COR-L47 (cell line): ENCODE measurements at places on chromosomes 6 and 20.

DNA sequence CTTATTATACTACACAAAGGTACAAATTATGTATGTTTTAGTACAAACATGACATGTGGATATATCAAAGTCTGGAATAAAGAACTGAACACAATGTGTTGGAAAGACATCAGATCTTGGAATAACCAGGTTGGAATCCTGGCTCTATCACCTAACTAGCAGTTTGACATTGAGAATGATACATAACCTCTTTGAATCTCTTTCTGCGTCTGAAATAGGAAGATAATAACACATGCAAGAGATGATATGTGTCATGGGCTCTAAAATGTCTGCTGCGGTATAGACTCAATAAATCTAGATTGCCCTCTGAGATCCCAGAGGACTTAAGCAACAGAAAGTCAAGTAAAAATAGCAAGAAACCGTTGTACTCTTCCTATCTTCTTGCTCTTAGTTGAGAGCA is 66.8 kb upstream of the CCN2 start:
- DNase-seq: no peak

- DNase-seq: no peak
Measured at GRCh38 chr6:168908887-168909286, 344.8 kb downstream of the THBS2 start.

GRCh38 chr20:32970115-32970972 is 33.9 kb downstream of the SUN5 start:
- DNase-seq: no peak

GRCh38 chr20:57320358-57320757 is 9.2 kb upstream of the SPO11 start:
- DNase-seq: no peak

GRCh38 chr6:138422861-138423260 is 18.8 kb downstream of the HEBP2 start:
- no peak for DNase-seq

DNA sequence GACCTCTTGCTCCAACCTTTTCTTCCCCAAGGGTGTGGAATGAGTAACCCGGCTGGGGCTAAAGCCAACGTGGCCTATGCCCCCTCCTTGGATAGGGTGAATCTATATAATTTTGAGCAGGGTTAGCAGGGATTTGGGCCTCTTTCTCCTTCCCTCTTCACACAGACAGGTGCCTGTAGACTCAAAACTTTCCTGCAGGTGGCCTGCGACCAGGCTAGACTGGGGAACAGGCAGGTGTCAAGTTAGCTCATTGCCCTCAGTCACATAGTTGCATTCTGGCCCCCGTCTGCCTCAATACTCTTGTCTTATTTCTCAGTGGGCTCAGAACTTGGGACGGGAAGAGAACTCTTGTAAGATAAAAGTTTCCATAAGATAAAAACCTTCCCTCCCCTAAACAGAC is 243.0 kb downstream of the ATXN1 start:
- DNase-seq: no peak

- no peak for DNase-seq
Measured at GRCh38 chr6:142356884-142357225, 55.0 kb downstream of the ADGRG6 start.

DNA sequence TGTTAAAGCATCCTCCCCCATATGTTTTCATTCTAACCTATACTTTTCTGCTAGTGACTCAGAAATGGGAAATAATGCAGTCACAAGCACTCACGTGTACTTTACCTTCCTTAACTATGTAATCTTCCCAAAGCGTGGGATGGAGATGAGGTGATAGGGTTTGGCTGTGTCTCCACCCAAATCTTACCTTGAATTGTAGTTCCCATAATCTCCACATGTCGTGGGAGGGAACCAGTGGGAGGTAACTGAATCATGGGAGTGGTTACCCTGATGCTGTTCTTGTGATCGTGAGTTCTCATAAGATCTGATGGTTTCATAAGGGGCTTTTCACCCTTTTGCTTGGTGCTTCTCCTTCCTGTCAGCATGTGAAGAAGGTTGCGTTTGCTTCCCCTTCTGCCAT is 35.4 kb downstream of the AGPAT4 start:
- DNase-seq: no peak

DNA sequence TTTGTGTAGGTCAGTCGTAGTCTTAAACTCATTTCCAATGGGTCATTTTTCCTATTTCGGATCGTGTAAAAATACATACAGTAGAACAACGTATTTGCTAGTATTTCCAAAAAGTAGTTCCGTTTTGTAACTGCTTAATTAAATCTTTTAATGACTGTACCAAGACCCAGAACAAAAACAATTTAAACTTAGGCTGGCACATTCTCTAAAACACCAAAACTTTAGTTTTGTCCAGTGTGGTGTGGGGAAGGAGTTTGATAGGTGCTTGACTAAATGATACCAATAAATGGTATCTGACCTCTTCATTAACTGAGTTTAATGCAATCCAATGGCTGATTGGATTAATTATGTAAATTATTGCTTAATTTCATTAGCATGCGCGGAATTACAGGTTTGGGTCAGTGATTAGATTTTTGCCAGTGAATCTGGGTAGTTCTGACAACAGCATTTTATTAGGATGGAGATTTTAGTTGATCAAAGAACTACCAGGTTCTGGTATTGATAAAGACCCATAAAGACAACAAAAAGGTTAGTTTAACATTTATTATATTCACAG is 20.8 kb downstream of the OR2B2 start:
- no peak for DNase-seq

GRCh38 chr6:7636151-7636550 is 46.2 kb downstream of the SNRNP48 start:
- DNase-seq: no peak

DNA sequence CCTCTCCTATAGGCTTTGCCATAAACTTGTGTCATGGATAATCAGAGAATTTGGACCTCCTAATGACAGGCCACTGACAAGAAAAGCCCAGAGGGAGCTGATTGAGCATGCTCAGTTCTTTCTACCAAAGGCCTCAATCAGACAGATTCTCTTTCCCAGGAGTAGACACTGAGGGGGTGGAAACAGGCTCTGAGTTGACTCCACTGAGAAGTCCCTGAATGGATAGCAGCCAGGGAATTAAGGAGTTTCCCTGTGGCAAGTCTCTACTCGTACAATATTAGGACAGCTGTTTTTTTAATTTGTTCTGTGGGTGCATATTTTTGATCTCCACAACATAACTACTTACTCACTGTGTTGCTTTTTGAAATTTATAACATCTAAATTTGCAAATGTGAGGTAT is 63.3 kb downstream of the SLC16A10 start:
- DNase-seq: no peak

DNA sequence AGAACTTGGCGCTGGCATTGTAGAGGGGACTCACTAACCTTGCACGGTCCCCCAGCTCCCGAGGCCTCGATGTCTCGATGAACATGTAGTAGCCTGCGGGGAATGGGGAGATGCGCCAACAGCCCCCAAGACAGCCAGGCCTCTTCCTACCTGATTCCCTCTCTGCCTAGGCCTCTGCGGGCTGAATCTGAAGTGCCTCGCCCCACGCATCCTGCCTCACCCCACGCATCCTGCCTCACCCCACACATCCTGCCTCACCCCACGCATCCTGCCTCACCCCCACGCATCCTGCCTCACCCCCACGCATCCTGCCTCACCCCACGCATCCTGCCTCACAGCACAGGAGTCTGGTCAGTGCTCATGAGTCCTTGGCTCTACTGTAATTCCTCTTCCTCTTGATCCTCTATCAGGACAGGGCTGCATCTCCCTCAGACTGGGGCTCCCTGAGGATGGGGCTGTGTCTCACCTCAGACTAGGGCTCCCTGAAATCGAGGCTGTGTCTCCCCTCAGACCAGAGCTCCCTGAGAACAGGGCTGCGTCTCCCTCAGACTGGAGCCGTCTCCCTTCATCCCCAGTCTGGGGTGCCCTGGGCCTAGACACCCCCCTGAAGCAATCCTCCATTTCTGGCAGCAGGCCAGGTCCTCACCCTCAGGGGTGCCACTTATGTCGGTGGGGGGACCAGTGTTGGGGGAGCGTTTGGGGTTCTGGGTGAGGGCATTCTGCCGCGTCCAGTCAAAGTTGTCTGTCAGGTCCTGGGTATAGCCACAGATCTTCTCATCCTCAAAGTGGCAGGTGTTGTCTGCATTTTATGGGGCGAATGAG is 53.6 kb downstream of the MDGA1 start:
- no peak for DNase-seq

GRCh38 chr6:73088138-73088813 is 137.0 kb downstream of the KHDC1L start:
- DNase-seq: no peak

DNA sequence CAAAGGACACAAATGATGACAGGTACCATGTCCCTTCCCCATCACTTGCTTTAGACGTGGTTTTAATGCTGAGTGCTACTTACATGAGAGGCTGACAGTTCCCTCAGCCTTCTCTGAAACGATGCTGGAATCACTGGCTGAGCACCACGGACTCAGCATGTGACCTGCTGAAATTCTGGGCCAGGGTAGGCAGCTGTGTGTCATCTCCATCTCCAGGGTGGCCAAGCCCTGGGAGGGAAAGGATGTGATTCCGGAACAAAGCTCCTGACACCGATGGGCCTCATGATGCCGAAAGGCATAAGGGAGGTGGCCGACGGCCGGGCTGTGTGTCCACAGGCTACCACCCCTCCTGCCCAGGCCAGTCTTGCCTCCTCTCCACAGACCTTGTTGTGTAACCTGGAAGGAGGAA is 184.3 kb upstream of the CST7 start:
- DNase-seq: no peak

DNA sequence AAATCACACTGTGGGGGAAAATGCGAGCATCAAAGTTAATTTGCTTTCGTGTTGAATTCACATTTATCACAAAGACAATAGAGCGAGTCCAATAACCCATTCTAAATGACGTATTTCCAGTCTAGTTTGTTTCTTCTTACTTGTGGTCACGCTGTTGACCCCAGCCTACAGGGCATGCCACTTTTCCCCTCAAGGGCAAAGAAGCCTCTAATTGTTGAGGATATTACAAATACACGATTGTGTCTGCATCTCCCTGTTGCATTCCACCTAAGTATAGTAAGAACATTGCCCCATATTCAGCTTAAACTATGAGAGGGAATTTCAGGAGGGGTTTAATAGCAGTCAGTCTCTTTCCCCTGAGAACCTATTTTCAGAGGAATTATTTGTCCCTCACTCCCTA is 37.4 kb upstream of the DSP start:
- no peak for DNase-seq

DNA sequence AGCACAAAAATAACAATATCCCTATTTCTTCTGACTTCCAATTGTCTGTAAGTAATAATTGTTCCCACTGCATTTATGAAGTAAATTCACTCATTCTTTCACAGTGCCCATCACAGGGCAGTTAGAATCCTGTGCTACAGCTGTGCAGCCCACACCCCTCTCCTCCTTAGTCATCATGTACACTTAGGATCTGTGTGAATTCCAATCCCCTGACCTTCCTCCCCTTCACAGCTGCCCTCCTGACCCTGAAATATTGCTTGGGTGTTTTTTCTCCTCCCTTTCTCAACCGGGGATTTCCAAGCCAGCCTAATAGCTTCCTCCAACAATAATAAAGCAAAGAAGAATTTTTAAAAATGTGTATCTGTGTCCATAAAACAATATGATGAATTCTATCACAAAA is 91.5 kb upstream of the BEND6 start:
- no peak for DNase-seq

DNA sequence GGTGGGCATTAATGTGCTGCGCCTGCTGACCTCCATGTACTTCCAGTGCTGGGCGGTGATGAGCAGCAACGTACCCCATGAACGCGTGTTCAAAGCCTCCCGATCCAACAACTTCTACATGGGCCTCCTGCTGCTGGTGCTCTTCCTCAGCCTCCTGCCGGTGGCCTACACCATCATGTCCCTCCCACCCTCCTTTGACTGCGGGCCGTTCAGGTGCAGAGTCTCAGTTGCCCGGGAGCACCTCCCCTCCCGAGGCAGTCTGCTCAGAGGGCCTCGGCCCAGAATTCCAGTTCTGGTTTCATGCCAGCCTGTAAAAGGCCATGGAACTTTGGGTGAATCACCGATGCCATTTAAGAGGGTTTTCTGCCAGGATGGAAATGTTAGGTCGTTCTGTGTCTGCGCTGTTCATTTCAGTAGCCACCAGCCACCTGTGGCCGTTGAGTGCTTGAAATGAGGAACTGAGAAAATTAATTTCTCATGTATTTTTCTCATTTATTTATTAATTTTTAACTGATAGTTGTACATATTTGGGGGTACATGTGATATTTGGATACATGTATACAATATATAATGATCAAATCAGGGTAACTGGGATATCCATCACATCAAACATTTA is 35.2 kb upstream of the NOP56 start:
- no peak for DNase-seq

DNA sequence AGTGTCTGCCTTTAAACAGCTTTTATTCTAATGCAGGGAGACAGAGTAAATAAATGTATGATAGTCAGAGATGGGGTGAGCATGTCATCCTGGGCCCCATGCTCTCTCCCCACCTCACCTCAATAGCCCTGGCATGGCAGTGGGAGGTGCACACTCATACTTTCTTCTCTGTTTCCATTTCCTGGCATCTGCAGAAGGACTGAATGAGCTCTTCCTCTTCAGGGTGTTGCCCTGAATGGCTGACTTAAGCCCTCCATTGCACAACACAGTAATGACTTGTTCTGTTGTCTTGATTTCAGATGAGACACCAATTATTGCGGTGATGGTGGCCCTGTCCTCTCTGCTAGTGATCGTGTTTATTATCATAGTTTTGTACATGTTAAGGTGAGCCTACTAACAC is 57.0 kb upstream of the GNRH2 start:
- DNase-seq: no peak

GRCh38 chr6:144597511-144597910 is 312.4 kb downstream of the UTRN start:
- DNase-seq: no peak

GRCh38 chr20:35091816-35092523 is 637 bp downstream of the TRPC4AP start:
- DNase-seq: peak; percentile 39

- no peak for DNase-seq
Measured at GRCh38 chr20:52379723-52380336, 188.3 kb upstream of the ZFP64 start.

- no peak for DNase-seq
Measured at GRCh38 chr6:162671580-162672165, 55.9 kb downstream of the PRKN start.

GRCh38 chr6:82006027-82006738 is 241.4 kb downstream of the IBTK start:
- no peak for DNase-seq

DNA sequence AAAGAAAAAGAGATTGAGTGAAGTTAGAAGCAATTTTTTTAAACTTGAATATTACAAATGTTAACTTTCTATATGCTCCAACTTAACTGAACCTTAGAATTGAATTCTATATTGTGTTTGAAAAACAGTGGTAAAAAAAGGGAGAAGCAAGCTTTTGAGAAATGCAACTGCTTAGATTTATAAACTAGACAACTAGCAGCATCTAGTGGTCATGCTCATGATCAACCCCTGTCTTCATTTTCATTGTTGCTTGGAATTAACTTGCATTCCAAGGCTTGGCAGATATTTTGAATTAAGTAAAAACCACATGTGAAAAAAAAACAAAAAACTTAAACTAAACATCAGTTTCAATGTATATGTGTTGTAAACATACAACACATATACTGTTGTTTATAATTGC is 113.1 kb downstream of the C6orf58 start:
- DNase-seq: no peak
